Activated T-helper 9 cell treated with anti-CD3 and anti-CD28 coated beads, Interleukin-2, amount 50 U/mL, for 16 hours (primary cell): ENCODE measurements at places on chromosomes 5 and 9.

DNA sequence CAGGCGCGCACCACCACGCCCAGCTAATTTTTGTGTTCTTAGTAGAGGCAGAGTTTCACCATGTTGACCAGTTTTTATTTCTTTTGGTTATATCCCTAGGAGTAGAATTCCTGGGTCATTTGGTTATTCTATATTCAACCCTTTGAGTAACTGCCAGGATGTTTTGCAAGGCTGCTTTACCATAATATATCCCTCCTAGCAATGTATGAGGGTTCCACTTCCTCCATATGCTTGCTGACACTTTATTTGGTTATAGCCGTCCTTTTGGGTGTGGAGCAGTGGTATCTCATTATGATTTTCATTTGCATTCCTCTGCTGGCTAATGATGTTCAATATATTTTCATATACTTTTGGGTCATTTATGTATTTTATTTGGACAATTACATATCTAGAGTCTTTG lies 81.2 kb downstream of the RAB24 start:
- DNase-seq, result no peak

GRCh38 chr5:107570805-107571531 lies 99.8 kb downstream of the EFNA5 start:
- no peak for DNase-seq

- no peak for DNase-seq
Measured at GRCh38 chr9:89747596-89747995, 142.8 kb downstream of the GADD45G start.

- no peak for DNase-seq
Measured at GRCh38 chr5:117731446-117731845, 1156.8 kb upstream of the SEMA6A start.

DNA sequence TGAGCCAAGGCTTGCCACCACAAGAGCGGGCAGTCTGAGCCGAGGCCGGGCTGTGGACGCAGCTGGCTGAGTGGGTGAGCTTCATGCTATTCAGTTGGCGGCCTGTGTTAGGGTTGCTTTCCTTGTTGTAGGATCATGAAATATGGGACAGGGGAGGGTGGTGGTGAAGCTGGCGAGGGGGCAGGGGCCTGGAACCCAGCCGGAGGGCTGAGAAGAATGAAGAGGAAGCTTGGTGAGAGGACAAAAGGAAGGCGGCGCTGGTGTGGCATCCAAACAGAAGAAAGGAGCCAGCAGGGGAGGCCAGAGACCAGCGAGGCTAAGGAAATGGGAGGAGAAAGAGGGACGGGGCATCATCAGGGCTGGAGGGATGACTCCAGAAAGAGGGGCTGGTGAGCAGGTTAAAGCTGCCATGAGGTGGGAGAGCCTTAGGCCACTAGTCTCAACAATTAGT lies 18.3 kb downstream of the RALGPS1 start:
- no peak for DNase-seq

- no peak for DNase-seq
Measured at GRCh38 chr9:84670138-84671041, 861 bp downstream of the NTRK2 start.

DNA sequence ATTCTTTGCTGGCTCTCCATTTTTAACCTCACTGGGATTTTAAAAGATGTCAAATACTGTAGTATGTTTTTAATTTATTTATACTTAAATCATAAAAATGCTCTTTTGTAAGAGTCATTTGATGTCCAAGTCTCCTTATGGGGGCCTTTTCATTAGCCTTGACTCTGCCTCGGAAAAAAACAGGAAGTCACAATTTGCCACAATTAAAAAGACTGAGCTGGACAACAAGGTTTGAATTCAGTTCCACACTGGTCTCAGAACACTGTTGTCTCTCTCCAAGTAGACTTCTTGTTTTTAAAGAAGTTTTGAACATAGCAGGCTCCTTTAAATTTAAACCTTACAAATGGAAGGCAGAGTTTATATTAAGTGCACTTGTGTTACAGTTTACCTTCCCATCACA lies 444.2 kb downstream of the ACTL7B start:
- no peak for DNase-seq

- no peak for DNase-seq
Measured at GRCh38 chr9:93898502-93899426, 56.4 kb downstream of the BARX1 start.

DNA sequence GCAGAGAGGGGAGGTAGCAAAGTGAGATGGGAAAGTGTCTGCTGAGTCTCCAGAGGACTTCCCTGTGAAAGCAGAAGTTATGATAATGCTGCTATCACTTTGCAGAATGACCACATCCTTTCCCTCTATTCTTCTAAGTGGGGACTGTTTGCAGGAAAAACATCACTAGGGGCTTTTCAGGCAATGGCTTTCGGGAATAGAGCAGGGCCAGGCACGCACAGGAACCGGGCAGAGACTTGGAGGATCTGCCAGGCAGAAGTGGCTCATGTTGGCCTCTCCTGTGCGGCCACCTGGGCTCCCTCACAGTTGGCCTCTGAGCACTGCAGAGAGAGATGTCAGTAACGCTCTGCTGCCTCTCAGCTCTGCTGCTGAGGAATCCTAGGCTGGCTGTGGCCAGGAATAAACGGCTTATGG lies 214.7 kb downstream of the MAST4 start:
- DNase-seq, result no peak

GRCh38 chr5:170268884-170269283 lies 28.7 kb downstream of the LCP2 start:
- no peak for DNase-seq

- no peak for DNase-seq
Measured at GRCh38 chr5:97627272-97627671, 444.2 kb upstream of the RIOK2 start.

DNA sequence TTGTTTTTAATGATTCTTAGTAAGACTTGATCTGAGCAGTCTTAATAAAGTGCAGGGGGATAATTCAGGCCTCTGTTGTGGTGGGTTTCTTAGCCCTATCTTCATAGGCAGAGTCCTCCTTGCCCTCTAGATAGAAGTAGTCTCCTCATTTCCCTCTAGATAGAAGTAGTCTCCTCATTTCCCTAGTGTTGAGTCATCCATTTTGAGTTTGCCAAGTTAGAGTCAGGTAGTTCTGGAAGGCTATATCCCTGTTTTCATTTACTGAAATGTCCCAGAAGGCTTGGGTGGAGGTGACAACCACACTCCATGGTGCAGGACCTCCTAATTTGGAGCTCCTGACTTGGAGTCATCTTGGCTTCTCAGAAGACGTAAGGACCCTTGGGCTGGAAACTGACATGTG lies 384.6 kb downstream of the MLLT3 start:
- no peak for DNase-seq

DNA sequence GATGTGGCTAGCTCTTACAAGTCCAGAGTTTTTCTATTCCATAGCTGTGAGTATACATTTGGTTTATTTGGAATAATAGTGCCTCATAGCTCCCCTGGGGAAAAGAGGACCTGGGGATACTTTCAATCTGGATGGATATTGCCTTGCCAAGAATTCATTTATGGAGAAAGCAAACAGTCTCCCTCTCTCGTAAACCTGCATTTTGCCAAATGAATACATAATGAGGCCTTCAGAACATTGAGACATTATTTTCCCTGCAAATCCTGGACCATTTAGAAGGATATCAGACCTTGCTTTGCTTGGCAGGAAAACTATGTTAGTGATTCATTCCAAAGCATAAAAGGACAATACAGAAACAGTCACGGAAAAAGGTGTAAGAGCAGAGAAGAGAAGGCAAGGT lies 569.6 kb upstream of the BRINP1 start:
- no peak for DNase-seq

- DNase-seq, result no peak
Measured at GRCh38 chr9:92617951-92618510, 51.9 kb downstream of the IPPK start.

GRCh38 chr5:135484674-135485086 lies 32.5 kb upstream of the TIFAB start:
- no peak for DNase-seq

DNA sequence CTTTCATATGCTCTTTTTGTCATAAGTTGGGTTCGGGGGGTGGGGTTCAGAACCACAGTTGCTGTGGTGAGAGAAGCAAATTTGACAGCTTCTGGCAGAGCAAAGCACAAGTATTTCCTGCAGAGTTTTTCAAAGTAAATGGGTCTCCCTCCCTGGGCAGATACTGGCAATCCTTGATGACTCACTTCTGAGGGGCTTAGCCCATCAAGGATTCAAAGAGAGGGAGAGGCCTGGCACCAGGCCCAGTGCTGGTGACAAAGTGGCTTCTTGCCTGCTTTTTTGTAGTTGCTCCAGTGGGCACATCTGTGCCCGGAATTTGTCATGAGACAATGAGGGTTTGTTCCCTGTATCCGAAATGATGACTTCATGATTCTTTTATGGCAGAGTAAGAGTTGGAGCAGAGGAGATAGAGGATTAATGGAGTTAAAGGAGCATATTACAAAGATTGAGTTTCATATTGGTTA lies 46.6 kb upstream of the TNC start:
- no peak for DNase-seq

DNA sequence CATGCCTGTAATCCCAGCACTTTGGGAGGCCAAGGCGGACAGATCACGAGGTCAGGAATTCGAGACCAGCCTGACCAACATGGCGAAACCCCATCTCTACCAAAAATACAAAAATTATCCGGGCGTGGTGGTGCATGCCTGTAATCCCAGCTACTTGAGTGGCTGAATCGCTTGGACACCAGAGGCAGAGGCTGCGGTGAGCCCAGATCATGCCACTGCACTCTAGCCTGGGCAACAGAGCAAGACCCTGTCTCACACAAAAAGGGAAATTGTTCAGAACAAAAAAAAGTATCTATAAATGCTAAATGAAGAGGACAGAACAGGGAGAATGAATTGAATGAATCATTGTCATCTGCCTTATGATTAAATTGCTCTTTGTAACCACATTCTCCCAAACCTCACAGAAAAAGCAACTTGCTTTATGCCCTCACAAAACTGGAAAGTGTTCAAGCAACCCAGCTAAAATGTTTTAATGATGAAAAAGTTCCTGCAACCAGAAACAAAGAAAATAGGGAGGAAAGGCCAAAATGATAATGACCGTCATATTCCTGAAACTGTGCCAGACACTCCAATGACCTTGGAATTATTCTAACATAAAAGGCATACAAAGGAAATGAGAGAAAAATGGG lies 83.7 kb downstream of the SERINC5 start:
- DNase-seq, result no peak

DNA sequence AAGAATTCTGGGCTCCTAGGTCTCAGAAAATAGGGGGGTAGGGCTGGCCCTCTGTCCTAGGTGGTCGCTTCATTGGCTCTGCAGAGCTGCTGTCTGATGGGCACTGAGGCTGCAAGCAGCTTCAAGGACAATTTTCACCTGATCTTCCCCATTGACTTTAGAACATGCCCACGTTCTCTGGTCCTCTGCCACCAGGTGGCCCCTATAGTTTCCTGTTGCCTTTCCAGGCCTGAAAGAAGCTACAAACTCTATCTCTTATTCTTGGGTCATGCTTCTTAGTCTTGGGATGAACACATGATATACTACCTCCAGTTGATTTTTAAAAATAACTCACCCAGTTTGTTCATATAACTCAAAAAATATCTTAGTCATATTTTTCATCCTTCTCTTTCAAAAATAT lies 26.3 kb downstream of the SPZ1 start:
- no peak for DNase-seq

DNA sequence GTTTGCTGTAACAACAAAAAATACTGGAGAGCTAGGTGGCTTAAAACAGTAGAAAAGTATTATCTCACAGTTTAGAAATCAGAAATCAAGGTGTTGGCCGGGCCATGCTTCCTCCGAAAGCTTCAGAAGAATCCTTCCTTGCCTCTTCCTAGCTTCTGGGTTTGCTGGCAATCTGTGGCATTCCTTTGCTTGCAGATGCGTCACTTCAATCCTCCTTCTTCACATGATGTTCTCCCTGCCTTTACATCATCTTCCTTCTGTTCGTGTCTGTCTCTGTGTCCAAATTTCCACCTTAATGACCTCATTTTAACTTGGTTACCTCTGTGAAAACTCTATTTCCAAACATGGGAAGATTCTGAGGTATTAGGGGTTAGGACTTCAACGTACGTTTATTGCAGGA lies 90.4 kb upstream of the CHD1 start:
- DNase-seq, result no peak

GRCh38 chr5:95862671-95863382 lies 40.3 kb upstream of the GLRX start:
- no peak for DNase-seq

GRCh38 chr5:106418196-106418595 lies 1252.5 kb downstream of the EFNA5 start:
- no peak for DNase-seq

DNA sequence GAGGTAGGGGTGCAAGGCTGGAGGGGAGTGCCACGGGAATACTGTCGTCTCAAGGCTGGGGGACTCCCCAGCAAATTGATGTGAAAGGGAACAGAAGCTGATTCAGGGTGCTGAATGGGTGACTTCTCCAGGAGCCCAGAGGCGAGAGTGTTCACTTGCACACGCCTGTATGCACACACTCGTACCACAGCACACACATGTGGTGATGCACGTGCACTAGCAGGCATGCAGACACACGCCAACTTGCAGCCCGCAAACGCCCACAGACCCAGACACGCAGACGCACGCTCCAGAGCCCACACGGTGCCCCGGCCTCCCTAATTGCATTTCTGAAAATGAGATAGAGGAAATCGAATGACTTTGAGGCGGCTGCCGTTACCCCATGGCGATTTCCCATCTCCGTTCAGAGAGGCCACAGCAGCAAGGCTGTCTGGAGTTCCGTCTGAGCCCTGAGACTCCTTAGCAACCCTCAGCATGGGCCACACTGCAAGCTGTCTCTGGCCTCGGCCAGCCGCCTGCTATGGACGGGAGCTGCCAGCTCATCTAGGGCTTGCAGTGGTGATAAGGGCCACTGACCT lies 9.1 kb upstream of the ADAMTS2 start:
- no peak for DNase-seq

DNA sequence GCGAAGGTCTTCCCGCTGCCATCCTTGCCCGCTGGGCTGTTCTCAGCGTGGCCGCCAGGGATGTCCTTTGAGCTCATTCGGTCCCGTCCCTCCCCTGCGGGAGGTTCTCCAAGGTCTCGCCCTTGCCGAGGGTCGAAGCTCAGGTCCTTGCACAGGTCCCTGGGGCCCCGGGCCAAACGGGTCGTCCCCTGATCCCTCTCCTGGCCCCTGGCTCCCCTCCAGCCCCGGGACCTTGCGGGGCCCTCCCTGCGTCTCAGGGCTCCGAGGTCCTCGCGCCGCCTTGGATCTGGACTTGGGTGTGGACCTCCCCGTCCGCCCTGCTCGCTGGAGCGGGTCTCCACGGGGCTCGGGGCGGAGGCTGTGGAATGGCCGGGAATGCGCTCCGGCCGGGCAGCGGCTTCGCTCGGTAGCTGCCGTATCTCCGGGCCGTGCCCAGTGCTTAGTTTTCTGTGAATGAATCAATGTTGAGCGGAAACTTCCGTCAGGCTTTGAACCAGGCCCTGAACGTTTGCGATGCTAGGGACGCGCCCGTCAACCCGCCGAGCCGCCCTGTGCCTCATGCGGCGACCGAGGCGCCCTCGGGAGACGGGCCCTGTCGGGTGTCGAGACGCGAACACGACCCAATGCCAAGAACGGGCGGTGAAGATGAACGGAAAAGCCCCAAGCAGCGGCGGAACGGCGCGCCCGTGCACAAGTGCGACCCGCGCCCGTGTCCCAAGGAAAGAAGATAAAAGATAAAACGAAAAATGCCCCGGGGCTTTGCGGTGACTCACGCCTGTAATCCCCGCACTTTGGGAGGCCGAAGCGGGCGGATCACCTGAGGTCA lies 780 bp downstream of the RNU6ATAC start:
- DNase-seq, result peak; percentile 59
